ENCODE measurements at places on chromosomes 4 and X. TPM values are rescaled to one million over a fixed set of nuclear protein-coding genes. Genes with fewer than 3 reads are reported as not detected.

DNA sequence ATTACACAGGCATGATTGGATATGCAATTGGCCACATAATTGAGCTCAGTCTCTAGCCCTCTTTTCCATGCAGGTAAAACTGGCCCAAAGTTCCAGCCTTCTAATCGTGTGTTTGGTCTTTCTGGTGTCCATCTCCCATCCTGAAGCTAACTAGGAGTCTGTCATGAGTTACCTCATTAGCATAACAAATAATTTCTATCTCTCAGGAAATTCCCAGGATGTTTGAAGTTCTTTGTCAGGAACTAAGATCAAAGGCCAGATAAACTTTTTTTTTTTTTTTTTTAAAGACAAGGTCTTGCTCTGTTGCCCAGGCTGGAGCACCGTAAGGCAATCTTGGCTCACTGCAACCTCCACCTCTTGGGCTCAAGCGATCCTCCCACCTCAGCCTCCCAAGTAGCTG lies 15.8 kb downstream of the ATXN3L start:
- no peaks in the 10 kb centered on the region for H3K27me3 ChIP-seq
- no peak overlapping the region for H3K4me3 ChIP-seq
- no peak overlapping the region for H3K27ac ChIP-seq
- H3K4me1 ChIP-seq, result no peaks in the 10 kb centered on the region
- H3K36me3 ChIP-seq, result no peaks in the 10 kb centered on the region
- DNase-seq, result no peak

GRCh38 chr4:93828332-93828994 lies at the start of gene ATOH1:
Gene ATOH1, plus strand, starts transcription at chr4:93828753. Its CDS starts 174 bp downstream, at chr4:93828927.
- no peaks in the 10 kb centered on the region for H3K36me3 ChIP-seq
- H3K27me3 ChIP-seq, result peaks cover 78% of the 10 kb centered on the region

Gene SPON2
- total RNA-seq, result 12.8 TPM

DNA sequence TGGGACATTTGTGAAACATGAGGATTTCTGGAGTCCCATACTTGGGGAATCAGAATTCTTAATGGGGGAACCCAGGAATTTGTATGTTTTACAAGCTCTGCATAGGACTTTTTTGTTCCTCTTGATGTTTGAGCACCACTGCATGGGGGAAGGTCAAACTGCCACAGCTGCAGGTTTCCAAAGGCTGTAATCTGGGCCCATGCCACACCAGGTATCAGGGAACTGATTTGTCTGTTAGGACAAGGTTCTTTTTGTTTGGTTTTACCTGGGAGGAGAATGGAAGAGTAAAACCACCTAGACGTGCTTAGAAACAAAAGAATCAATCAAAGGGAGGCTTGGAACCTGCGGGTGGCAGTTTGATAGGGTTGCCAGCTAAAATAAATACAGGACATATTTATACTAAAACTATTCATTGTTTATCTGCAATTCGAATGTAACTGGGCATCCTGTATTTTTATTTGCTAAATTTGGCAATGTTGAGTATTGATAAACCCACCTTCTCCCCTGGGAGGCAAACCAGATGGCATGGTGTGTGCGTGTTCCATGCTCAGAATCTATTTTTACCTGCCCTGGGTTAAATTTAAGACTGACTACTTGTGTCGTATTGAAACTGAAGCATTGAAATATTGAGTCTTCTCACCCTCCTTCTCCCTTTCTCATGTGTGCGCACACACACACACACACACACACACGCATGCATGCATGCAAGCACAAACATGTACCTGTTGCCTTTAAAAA lies 63.7 kb downstream of the TMEM164 start:
- no peaks in the 10 kb centered on the region for H3K27me3 ChIP-seq
- H3K4me3 ChIP-seq, result no peak overlapping the region
- peaks cover 6% of the 10 kb centered on the region for H3K36me3 ChIP-seq
- H3K4me1 ChIP-seq, result no peaks in the 10 kb centered on the region
- DNase-seq, result no peak
- no peak overlapping the region for H3K27ac ChIP-seq

GRCh38 chr4:129410115-129410514 lies 314.2 kb downstream of the C4orf33 start:
- no peak for DNase-seq
- no peak overlapping the region for H3K27ac ChIP-seq
- no peaks in the 10 kb centered on the region for H3K27me3 ChIP-seq
- H3K4me3 ChIP-seq, result no peak overlapping the region

DNA sequence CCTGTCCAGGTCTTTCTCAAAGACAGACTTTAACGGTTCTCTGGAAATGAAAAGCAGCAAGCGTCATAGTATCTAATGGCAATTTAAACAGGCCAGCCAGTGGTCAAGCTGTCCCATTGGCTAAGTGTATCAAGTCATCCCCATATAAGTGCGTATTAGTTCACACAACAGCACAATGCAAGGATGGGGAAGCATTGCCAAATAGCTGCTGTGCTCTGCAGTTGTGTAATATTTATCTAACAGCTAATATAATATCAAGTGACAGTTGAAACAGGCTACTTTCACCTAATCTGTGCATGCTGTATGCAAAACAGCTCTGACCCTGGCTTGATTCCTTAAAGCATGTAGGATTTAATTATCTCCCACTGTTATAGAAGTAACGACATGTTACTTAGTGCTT lies 134.8 kb upstream of the PPARGC1A start:
- no peaks in the 10 kb centered on the region for H3K36me3 ChIP-seq
- H3K4me3 ChIP-seq, result no peak overlapping the region
- no peaks in the 10 kb centered on the region for H3K4me1 ChIP-seq
- H3K27ac ChIP-seq, result no peak overlapping the region
- no peak for DNase-seq

GRCh38 chr4:171067422-171067821 lies 745.8 kb upstream of the GALNTL6 start:
- H3K27ac ChIP-seq, result no peak overlapping the region
- no peaks in the 10 kb centered on the region for H3K4me1 ChIP-seq
- DNase-seq, result no peak
- H3K36me3 ChIP-seq, result no peaks in the 10 kb centered on the region
- no peak overlapping the region for H3K4me3 ChIP-seq

Gene AVPR2
- not detected for total RNA-seq

Gene ZAR1
- not detected for total RNA-seq

DNA sequence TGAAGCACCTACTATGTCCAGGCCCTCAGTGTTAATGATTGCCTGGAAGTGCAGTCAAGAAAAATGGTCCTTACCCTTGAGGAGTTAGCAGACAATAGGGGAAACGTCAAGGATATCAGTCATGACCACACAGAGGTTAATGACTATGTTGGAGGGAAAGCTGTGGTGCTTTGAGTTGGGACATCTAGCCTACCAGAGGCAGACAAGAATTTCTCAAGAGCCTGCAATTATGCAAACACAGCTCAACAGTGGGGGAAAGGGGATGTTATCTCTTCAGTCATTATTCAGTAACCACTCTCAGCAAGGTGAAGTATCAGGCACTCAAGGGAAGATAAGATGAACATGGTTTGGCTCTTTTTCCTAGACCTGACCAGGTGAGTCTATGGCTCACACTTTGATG lies 7.0 kb upstream of the FGFBP1 start:
- no peaks in the 10 kb centered on the region for H3K4me1 ChIP-seq
- no peaks in the 10 kb centered on the region for H3K27me3 ChIP-seq
- H3K4me3 ChIP-seq, result no peak overlapping the region
- DNase-seq, result no peak
- no peak overlapping the region for H3K27ac ChIP-seq
- no peaks in the 10 kb centered on the region for H3K36me3 ChIP-seq

Gene RBBP7
- 104 TPM for total RNA-seq

GRCh38 chr4:178941975-178942374 lies 1499.7 kb upstream of the AGA start:
- no peak for DNase-seq
- no peaks in the 10 kb centered on the region for H3K36me3 ChIP-seq
- H3K27ac ChIP-seq, result no peak overlapping the region
- H3K4me1 ChIP-seq, result no peaks in the 10 kb centered on the region

DNA sequence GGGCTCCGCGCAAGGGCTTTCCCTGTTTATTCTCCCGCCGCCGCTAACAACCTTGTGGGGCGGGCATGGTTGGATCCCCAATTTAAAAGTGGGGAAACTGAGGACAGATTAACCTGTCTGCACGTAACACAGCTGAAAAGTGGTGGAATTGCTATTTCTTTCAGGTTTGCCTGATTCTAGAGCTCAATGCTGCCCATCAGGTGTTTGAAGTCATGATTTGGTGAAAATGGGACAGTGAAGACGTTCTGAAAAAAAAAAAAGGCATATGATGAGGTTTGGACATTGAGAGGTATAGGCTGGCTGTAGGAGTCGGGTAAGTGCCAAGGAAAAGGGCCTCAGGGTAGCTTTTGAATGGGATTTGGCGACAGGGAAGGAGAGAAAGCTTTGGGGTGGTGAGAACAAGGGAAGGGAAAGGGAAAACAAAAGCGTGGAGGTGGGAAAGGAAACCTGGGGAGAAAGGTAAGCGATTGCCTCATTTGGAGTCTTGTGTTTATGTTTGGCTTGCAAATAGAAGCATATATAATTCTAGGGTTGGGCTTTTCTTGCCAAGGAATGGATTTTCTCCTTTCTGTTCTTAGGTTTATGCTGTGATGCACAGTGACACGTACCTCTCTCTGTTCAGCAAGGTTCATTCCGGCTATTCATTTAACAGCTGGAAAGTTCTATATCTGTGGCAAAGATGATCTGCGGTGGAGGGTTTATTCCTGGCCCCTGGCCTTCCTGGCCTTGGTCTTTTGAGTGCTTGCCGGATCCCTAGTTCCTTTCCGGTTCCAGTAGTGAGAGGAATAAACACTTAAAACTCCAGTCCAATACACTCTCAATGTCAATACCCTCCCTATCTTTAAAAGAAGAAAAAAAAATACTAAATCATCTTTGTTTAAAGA lies 2.4 kb upstream of the STIM2 start:
- DNase-seq, result no peak
- no peaks in the 10 kb centered on the region for H3K36me3 ChIP-seq
- H3K27me3 ChIP-seq, result no peaks in the 10 kb centered on the region
- H3K4me3 ChIP-seq, result peak overlapping the region; percentile 78

DNA sequence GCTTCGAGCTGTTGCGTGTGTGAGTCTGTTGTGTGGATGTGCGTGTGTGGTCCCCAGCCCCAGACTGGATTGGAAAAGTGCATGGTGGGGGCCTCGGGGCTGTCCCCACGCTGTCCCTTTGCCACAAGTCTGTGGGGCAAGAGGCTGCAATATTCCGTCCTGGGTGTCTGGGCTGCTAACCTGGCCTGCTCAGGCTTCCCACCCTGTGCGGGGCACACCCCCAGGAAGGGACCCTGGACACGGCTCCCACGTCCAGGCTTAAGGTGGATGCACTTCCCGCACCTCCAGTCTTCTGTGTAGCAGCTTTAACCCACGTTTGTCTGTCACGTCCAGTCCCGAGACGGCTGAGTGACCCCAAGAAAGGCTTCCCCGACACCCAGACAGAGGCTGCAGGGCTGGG lies 8.4 kb downstream of the SLC6A8 start:
- no peaks in the 10 kb centered on the region for H3K27me3 ChIP-seq
- no peak overlapping the region for H3K27ac ChIP-seq
- no peak for DNase-seq
- H3K36me3 ChIP-seq, result peaks cover 10% of the 10 kb centered on the region
- H3K4me3 ChIP-seq, result no peak overlapping the region

GRCh38 chrX:37785569-37785968 lies 5.7 kb downstream of the CYBB start:
- H3K4me1 ChIP-seq, result peaks cover 17% of the 10 kb centered on the region
- H3K4me3 ChIP-seq, result no peak overlapping the region
- no peaks in the 10 kb centered on the region for H3K36me3 ChIP-seq
- DNase-seq, result no peak

Gene NSDHL
- 2.7 TPM for total RNA-seq

DNA sequence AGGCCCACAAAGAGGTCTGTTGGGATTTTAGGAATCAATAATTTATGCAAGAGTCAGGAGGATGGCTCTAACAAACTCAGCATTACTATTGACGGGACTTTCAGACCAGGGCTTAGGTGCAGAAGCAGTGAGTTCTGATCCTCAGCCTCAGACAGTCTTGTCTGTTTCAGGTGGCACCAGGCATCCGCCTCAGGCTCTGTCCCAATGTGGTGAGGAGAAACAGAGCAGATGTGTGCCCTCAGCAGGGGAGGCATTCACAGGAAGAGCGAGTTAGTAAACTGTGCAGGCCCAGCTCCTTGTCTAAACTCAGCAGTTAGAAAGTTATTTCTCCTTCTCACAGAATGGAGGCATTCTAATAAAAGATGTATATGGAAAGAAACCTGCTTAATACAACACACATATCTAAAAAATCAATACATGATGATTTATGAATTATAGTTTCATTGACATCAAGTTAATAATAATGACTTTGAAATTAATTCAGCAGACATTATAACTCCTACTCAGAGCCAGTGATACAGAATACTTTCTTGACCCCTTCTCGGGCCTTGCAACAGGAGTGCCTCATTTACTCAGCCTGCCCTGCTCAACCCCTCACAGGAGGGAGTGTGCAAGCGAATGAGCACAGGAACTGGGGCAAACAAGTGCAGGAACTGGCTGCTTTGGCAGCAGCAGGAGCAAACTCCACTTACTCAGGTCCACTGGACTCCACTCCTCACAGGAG lies 202.8 kb upstream of the SMIM31 start:
- no peak overlapping the region for H3K27ac ChIP-seq
- no peaks in the 10 kb centered on the region for H3K27me3 ChIP-seq
- H3K4me3 ChIP-seq, result no peak overlapping the region
- no peak for DNase-seq
- no peaks in the 10 kb centered on the region for H3K4me1 ChIP-seq

DNA sequence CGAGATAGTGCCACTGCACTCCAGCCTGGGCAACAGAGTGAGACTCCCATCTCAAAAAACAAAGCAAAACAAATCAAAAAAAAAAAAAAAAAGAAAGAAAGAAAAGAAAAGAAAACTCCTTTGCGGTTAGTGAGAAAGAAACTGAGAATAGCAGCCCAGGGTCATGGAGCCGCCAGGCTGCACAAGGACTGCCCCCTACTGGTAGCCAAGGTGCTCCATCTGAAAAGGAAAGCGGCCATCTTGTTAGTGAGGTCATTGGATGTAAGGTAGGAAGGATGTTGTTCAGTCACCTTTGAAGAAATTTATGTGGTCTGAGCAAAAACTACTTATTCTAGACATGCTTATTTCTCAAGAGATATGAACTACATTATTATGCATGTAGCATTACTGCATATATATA lies 660.6 kb upstream of the TENM3 start:
- H3K27me3 ChIP-seq, result no peaks in the 10 kb centered on the region
- no peak overlapping the region for H3K4me3 ChIP-seq
- H3K4me1 ChIP-seq, result no peaks in the 10 kb centered on the region
- H3K27ac ChIP-seq, result no peak overlapping the region
